ENCODE measurements at places on chromosomes 7 and 10.

GRCh38 chr10:114623661-114624294 is 34.3 kb downstream of the ABLIM1 start:
- no peak for DNase-seq

DNA sequence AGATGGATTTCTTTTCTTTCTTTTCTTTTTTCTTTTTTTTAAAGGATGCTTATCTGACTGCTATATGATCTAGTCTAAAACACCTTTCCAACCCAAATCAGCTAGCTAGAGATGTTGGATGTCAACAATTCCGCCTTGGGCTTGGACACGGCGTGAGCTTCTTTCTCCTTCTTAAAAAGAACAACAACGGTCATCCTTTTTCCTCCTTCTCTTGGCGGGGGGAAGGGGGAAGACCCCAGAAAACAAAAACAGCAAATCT is 1.0 kb downstream of the BEND7 start:
- no peak for DNase-seq

DNA sequence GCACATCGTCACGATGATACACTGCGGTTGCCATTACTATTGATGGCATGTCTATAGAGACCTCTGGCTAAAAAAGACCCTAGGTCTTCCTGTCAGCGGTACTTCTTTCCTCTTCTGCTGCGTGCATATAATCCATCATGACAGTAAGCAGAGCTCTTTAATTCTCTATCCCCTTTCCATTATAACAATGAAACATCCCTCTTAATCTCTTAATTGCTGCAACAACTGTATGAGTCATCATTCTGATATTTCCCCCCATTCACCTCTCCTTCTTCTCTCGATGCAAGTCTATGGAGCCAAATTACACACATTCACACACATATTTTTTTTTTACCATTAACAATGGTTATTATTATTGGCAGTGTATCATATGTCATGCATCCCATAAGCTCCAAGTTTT is 45.2 kb upstream of the AKR1E2 start:
- DNase-seq, result no peak

DNA sequence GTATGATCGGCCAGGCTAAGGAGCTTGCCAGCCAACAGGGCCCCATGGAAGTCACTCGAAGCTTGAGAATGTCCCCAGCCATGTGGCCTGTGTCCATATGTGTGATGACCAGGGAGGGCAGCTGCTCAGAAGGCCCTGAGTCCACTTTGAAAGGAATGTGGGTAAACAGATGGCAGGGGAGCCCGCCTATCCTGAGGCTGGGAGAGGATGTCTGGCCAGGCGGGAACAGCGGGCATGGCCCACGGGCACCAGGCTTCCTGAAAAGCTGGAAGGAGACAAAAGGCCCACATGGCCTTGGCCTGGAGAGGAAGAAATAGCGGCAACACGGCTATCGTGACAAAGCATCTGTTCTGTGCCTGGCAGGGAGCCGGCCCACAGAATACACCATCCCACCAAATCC is 137.9 kb upstream of the PPIF start:
- no peak for DNase-seq

DNA sequence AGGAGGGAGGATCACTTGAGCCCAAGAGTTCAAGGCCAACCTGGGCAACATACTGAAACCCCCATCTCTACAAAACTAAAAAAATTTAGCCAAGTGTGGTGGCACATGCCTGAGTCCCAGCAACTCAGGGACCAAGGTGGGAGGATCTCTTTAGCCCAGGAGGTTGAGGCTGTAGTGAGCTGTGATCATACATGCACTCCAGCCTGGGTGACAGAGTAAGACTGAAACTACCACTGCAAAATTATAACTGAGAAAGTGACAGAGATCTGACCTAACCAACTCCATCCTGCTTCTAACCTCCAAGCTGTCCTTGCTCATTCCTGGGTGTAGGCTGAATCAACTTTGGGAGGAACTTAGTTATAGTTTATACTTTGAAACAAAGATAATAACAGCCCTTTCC is 59.4 kb downstream of the HTR7 start:
- no peak for DNase-seq

- no peak for DNase-seq
These were observed 71.8 kb downstream of the OSBPL3 start for GRCh38 chr7:24908166-24908565.

GRCh38 chr10:77970869-77971803 is 44.6 kb upstream of the DLG5 start:
- DNase-seq, result no peak

- DNase-seq, result no peak
These were observed 21.5 kb upstream of the EPHB6 start for GRCh38 chr7:142833174-142834048.

DNA sequence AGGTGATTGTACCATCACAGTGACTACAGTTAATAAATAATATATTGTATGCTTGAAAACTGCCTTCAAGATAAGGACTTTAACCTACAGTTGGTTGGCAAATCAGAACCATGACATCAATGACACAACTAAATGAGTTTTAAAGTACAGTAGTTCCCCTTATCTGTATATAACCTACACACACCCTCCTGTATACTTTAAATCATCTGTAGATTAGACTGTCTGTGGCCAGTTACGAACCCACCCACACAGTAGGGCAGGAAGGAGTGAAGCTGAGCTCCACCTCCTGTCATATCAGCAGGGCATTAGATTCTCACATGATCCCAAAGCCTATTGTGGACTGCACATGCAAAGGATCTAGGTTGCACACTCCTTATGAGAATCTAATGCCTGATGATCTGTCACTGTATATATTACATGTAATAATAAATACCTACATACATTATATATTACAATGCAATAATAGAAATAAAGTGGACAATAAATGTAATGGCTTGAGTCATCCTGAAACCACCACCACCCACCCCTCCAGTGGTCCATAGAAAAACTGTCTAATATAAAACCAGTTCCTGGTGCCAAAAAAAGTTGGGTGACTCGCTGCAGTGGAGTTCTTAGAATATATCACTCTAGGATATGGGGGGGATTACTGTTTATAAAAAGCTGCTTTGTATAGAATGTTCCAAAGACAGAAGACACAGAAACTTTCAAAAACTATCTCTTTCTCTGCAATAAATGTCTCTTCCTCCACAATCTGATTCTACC is 5.6 kb downstream of the TPK1 start:
- no peak for DNase-seq

Measured in germinal center (tissue), 1 donor.